H1 (cell line): ENCODE measurements at places on chromosomes 7 and 10. TPM values are rescaled to one million over a fixed set of nuclear protein-coding genes. Genes with fewer than 3 reads are reported as not detected.

EZH2 gene
- 46.6 and 49.0 TPM in 2 replicates for total RNA-seq

GRCh38 chr7:45331563-45331962 is 174.0 kb downstream of the RAMP3 start:
- H3K27ac ChIP-seq: no peak overlapping the region
- no peak for DNase-seq
- H3K4me1 ChIP-seq: no peaks in the 10 kb centered on the region

GRCh38 chr7:46290374-46291049 is 369.4 kb upstream of the IGFBP3 start:
- H3K27me3 ChIP-seq: no peaks in the 10 kb centered on the region
- DNase-seq: no peak
- no peaks in the 10 kb centered on the region for H3K4me1 ChIP-seq
- H3K27ac ChIP-seq: no peak overlapping the region
- no peak overlapping the region for H3K4me3 ChIP-seq
- no peaks in the 10 kb centered on the region for H3K36me3 ChIP-seq

GIMAP4 gene
- 0.22 TPM in 1 of 2 replicates, not detected in the other for total RNA-seq

DNA sequence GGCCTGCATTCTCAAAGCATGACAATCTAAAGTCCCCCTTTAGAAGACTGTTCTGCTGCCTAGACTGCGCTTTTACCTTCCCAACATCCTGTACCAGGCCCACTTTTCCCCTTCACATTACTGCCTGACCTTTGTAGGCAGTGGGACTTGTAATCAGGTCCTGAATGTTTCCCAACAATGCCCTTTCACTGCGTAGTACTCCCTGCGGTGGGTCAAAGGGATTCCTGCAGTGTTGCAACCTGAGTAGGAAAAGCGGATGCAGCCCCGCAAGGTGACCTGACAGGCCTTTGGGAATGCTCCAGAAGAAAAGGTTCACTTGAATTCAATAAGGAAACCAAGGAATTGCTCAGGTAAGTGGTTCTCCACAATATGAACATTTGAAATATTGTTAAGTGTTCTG is 4.9 kb upstream of the TCAF1 start:
- H3K4me3 ChIP-seq: no peak overlapping the region
- H3K36me3 ChIP-seq: no peaks in the 10 kb centered on the region
- DNase-seq: no peak
- H3K27ac ChIP-seq: no peak overlapping the region
- no peaks in the 10 kb centered on the region for H3K27me3 ChIP-seq

GRCh38 chr7:20927976-20928375 is 141.3 kb upstream of the SP8 start:
- no peak overlapping the region for H3K4me3 ChIP-seq
- H3K27ac ChIP-seq: no peak overlapping the region
- H3K4me1 ChIP-seq: no peaks in the 10 kb centered on the region
- DNase-seq: no peak

DNA sequence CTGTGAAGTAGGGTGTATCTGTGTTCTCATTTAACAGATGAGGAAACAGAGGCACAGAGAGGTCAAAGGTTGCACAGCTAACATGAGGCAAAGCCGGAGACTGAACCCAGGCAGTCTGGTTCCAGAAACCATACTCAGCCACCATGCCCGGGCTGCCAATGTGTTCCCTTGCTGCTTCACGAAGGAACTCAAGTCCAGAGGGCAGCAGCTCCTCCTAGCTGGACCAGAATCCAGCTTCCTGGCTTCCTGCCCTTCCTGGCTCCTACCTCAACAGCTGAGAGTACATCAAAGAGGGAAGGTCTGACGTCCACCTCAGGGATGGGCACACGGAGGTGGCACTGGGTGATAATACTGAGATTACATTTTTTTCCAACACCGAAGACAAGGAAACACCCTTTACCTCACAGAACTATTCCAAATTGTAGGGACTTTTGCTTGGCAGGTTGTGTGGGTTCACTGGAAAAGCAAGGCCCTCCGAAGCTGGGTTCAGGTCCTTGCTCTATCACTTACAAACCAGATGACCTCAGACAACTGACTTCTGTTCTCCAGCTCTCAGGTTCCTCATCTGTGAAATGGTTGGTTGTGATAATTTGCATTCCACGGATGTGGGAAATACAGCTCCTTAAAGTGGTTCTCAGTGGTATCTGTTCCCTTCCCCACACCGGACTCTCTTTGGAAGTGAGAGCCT is 154.1 kb upstream of the ZMIZ1 start:
- no peak for DNase-seq
- H3K4me3 ChIP-seq: no peak overlapping the region
- no peak overlapping the region for H3K27ac ChIP-seq
- no peaks in the 10 kb centered on the region; the same call in 1 of the 2 replicates for H3K27me3 ChIP-seq

NEUROG3 gene
- 0.31 TPM in 1 of 2 replicates, not detected in the other for total RNA-seq

- no peak overlapping the region for H3K4me3 ChIP-seq
- H3K36me3 ChIP-seq: no peaks in the 10 kb centered on the region
- no peak for DNase-seq
- H3K4me1 ChIP-seq: peaks cover 6% of the 10 kb centered on the region; the same call in 1 of the 2 replicates
- no peak overlapping the region for H3K27ac ChIP-seq
Measured at GRCh38 chr7:73340514-73340913, 12.6 kb downstream of the FKBP6 start.

TAS2R5 gene
- 0.84 and 1.5 TPM in 2 replicates for total RNA-seq
